Naive thymus-derived CD8-positive, alpha-beta T cell (primary cell): ENCODE measurements at places on chromosomes 7 and 10.

DNA sequence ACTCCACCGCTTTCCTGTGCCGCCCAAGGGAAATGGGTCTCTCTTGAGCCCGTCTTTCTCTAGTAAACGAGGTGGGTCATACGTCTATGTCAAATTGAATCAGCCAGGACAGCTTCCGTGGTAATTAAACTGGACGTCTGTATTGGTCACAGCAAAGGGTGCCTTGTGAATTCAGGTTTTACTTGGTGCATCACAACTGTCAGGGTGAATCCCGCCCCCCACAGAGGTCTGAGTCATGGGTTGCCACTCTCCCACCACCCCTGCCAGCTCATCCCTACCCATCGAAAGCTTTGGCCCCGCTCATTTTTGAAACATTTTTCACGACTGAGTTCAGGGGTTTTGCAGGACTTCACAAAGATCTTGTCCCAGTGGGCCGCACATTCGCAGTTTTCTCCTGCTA lies 8.0 kb upstream of the SP8 start:
- no peak for DNase-seq

- no peak for DNase-seq
Measured at GRCh38 chr7:35691827-35692307, 3.1 kb downstream of the HERPUD2 start.

DNA sequence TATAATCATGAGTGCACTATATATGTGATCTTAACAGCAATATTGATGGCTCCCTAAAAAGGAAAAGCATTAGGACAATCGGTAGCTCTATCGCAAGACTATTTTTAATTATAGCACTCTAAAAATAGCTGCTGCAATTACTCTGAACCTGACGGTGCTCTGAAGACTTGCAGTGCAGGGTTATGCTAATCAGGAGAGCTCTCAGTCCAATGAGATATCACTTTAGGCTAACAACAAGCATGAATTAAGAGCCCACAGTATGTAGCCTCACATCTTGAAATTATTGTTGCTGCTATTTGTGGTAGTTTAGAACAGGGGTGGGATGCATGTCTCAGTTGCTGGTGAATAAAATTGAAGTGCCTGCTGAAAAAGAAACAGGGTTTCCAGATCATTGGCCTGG lies 515.8 kb upstream of the AKR1E2 start:
- no peak for DNase-seq

DNA sequence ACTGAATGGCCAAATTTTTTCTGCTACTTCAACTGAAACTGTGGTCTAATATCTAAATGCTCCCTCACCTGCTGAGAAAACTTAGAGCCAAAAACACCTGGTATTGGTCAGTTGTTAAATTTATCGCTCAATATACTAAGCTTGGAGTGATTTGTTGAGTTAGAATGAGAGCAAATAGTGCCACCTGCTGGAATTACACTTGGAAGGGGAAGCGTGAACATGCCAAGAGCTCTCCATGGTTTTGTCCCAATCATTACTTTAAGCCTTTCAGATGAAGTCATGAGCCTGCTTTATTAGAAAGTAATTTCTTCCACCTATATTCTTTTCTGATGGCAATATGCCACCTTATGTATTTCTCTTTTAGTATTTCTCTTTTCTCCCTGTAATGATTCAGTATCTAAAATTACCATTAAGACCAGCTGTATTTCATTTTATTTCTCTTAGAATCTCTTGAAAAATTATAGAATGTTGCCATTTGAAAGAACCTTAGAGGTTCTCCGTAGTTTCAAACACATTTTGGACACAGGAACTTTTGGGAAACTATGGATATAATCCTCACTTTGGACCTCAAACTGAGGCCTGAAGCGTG lies 447.8 kb upstream of the C7orf33 start:
- no peak for DNase-seq

- DNase-seq: no peak
Measured at GRCh38 chr7:50651271-50651989, 86.2 kb upstream of the DDC start.

DNA sequence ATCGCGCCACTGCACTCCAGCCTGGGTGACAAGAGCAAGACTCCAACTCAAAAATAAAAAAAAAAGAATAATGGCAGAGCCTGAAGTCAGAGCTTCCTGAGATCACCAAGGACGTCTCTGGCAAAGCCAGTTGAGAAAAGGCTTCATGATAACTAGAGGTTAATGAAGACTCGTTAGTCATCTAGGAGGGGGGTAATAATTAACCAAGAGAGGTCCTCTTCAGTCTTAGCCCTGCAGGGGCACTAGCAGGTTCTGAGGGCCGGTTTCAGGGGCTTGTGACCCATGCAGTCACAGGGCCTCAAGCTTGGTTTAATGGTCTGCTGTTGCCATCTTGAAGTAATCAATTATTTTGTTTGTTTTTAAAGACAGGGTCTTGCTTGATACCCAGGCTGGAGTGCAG lies 28.6 kb upstream of the PROSER2 start:
- no peak for DNase-seq
